MCF 10A (cell line): ENCODE measurements at places on chromosomes 12 and 14.

- DNase-seq = no peak
Measured at GRCh38 chr12:62971769-62972525, 37.0 kb upstream of the PPM1H start.

DNA sequence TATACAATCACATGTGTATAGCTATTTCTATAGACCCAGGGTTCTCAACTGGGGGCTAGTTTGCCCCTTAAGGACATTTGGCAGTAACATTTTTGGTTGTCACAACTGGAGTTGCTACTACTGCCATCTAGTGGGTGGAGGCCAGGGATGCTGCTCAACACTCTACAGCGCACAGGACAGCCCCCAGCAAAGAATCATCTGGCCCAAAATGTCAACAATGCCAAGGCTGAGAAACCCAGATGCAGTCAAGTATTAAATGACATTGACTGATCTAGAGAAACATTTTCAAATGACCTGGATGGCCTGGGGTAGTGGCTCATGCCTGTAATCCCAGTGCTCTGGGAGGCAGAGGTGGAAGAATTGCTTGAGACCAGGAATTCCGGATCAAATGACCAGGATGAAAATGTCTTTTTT is 5.8 kb downstream of the WSB2 start:
- peak; percentile 47 for DNase-seq

DNA sequence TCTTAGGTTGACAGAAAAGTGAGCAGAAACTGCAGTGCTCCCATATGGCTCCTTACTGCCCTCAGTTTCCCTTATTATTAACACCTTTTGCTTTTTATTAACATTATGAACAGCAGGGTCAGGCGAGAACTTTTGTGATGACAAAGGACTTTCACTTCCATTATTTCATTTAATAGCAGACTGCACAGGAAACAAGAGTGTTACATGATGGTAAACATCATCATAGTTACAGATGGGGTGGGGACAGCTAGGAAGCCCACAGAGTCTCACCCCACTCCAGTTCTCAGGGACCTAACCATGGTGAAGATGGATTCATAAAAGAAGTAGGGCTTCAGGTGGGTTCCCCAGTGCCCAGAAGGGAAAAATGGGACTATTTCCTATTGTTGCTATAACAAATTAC is 110.1 kb upstream of the PELI2 start:
- DNase-seq = no peak

- no peak for DNase-seq
Measured at GRCh38 chr12:103318566-103318965, 177.2 kb downstream of the C12orf42 start.

DNA sequence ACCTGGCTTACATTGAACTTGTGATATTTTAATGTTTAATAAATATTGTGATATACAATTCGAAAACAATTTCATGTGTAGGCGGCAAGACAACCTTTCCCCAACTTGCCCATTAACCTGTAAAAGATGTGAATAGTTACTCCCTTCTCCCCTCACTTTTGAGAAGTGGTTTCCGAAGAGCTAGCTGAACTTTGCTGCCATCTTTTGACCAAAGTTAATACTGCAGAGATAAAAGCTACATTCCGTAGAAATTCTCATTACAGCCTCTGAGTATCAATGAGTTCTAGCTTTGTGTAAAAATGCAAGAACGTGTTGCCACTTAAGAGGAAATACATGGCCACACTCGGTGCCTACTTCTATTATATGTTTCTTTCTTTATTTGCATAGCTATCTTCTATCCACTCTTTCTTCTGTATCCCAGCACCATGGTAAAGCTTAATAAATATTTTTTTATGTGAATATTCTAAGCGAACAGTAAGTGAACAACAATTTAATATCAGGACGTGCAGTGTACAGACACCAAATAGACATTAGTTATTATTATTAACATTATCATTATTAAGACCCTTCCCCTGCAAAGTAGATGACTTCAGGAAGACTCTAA is 105.1 kb upstream of the TMEM260 start:
- DNase-seq = peak; percentile 56

GRCh38 chr14:54781961-54782750 is 120.5 kb downstream of the GCH1 start:
- DNase-seq = no peak

DNA sequence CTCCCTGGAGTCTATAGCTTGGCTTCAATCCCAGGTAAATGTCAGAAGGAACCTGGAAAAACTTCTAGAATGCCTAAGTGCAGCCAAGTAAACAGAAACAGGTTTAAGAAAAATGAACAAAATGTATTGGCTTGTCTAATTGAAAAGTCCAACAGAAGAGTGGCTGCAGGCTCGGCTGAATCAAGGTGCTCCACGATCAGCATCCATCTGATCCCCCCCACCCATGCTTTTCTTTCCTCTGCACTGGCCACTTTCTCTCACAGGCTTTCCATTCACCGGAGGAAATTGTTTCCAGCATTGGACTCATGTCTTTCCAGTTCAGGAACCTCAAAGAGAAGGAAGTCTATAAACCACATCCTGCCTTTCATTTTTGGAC is 42.0 kb upstream of the C14orf180 start:
- no peak for DNase-seq

DNA sequence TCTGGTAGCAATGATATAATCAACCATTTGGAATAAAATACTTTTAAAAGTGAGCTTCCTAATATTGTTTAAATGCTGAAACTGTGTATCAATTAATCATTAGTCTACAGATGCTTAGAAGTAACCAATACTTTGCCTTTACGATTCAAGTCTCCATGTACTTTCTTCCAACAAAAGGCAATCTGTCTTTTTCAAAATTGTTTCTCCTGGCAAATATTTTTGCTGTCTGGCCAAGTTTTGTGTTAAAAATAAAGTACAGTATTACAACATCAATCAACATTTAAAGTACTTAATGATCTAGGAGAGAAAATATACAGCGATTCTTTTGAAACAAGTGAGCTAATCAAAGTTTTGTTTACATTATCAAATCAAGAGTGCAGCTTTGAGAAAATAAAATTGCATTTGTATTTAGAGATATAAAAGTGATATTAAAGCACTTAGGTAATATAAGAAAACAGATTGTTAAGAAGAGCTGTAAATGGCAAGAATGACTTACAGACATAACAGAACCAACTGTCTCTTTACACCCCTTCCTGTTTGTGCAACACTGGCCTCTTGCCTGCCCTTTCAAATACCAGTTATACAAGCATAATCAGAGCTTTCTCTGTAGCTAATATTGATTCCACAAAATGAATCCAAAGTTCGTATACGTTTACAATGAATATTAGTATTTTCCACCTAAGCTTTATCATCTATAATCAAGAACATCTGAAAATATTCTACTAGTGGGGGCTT is 38.2 kb upstream of the FBLN5 start:
- peak; percentile 21 for DNase-seq

DNA sequence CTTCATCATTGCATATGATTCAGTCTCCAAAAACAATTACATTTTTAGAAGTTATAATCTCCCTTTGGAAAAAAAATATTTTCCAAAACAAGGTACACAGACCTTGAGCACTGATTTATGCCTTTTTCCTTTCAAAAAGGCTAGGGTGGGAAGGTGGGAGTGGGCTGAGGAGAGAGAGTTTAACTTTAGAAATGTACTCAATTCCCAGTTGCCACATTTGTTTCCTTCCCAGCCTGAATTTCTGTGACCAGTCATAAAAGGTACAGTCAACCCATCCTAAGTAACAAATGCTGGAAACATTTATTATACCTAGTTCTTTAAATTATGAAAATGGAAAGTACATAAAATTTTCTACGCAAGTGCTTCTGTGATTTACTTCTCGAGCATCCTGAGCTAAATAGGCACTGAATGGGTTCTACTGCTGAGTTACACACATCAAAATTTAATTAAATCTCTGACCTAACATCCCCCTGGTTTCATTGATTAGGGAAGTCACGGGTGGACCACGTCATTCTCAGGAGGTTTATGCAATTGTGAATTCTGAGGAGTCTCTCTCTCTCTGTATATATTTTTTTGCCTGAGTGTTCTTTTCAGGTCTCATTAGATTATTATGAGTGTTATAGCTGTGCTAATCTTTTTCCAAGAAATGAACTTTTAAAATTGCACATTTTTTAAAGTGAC is 371.8 kb downstream of the BTG1 start:
- DNase-seq = no peak

DNA sequence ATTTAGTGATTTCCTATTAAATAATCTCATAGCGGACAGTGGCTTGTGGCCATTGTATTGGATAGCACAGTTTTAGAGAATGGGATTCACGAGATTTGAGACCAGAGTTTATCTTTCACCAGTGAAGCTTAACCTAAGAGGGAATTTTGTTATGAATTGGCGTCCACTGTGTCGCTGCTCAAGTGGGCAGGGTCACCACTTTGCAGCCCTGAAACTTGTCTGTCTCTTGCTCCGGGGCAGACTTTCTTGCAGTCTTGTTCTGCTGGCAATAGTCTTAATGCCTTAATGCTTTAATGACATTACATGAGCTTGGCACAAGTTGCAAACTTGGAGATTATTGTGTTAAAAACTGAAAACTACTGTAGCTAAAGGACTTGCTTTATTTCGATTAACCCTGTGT is 72.8 kb upstream of the PPM1H start:
- DNase-seq = no peak

- peak; percentile 63 for DNase-seq
Measured at GRCh38 chr12:90978117-90978770, 23.3 kb upstream of the CCER1 start.
